Femur (tissue), 1 donor: ENCODE measurements at places on chromosomes 5 and 9.
A peak's percentile ranks its signal among the peaks of the same experiment; 100 is the strongest.

GRCh38 chr5:91016954-91017700 is 366.0 kb downstream of the ARRDC3 start:
- DNase-seq = no peak

DNA sequence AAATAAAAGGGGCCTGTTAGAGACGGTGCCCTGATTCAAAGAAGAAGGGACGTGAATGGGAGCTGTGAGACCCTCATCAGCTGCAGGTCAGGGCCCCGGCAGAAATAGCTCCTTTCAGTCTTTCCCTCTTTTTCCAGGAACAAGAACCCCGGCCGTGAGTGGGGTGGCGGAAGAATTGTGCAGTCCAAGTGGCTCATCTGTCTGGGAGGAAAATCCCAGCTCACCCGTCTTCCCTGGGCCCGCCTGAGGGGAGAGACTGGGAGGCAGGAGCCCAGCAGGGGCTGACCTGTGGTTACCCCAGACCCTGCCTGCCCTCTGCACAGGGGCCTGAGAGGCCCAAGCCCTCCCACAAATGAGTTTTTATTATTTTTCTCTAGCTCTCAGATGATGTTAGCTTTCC is 24.8 kb upstream of the CSF1R start:
- peak; percentile 23 for DNase-seq

- DNase-seq = no peak
Measured at GRCh38 chr5:68261569-68262065, 46.1 kb downstream of the PIK3R1 start.

- peak; percentile 84 for DNase-seq
Measured at GRCh38 chr5:98774192-98775033, 950 bp downstream of the RGMB start.

GRCh38 chr9:33649463-33649862 is 125.4 kb downstream of the ANKRD18B start:
- no peak for DNase-seq

GRCh38 chr5:175219366-175219765 is 224.6 kb downstream of the DRD1 start:
- no peak for DNase-seq

DNA sequence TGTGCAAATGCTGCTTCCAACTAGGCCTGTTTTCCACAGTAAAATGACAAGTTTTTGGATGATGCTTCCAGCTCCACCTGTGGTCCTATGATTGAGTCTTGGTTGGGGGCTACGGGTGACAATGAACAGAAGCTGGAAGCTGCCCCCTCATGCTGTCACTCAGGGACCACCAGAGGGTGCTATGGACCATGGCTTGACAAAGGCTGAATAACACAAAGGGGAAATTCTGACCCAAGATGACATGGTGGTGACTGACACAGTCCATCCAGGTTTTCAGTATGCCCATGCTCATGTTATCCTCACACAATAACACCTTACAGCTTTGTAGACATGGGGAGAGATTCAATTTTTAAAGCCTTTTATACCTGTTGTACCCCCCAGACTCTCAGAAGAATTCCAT is 23.9 kb upstream of the SAP30L start:
- DNase-seq = no peak

DNA sequence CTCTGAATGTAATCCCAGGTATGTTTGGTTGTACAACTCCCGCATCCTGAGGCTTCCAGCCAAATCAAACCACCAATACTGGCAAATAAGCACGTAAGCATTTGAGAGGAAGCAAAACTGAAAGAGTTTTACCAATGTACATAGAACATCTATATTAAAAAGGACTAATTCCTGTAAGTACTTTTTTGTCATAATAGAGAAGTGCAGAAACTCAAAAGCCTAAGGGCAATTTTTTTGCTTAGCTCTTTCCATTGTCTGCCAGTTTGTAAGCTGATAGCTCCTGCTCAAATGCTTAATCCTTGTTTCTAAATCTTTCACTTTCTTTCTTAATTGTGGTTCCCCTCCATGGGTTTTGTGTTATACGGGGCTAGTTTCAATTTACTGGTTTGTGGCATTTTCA is 1151.8 kb downstream of the CDH12 start:
- no peak for DNase-seq

DNA sequence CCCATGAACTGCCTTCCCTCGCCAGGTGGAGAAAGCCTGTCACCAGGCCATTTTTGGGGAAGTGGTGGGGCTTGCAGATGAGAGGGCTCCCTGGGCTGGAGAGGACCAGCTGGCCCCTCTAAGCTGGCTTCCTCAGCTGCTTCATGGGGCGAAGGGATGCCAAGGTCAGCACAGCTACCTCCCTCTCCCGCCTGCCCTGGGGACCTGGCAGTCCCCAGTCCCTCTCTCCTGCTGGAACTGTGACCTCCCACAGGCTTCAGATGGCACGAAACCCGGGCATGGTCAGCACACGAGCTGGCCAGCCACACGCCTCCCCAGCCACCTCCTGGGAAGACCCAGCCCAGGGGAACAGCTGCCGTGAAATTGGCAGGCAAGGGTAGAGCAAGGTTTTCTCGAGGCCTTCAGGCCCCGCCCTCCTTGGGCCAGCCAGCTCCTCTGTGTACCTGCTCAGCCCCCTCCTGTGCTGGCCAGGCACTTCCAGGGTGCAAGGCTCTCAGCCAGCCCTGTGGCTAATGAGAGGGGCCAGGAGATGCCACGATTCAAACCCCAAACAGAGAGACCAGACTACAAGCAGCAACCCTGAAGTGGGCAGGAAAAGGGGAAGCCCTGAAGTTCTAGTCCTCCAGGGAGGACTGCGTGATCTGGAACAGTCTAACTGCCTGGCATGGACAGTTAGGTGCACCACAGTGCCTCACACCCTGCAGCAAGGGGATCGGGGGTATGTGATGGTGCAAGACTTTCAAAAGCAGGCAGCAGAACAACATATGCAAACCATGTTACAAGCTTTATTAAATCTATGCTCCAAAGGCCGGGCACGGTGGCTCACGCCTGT is 12.9 kb downstream of the PLPP7 start:
- DNase-seq = peak; percentile 38

GRCh38 chr5:96023518-96023917 is 61.9 kb upstream of the ELL2 start:
- no peak for DNase-seq

GRCh38 chr5:98031496-98031895 is 742.0 kb upstream of the RGMB start:
- no peak for DNase-seq

- DNase-seq = no peak
Measured at GRCh38 chr5:180618487-180618828, 27.2 kb upstream of the SCGB3A1 start.

DNA sequence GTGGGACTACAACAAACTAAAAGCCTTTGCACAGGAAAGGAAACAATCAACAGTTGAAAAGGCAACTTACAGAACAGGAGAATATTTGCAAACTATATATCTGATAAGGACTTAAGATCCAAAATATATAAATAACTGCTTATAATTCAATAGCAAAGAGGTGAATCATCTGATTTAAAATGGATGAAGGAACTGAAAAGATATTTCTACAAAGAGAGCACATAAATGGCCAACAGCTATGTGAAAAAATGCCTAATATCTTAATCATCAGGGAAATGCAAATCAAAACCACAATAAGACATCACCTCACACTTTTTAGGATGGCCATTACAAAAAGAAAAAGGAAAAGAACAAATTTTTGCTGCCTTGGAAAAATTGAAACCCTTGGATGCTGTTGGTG is 100.4 kb downstream of the LURAP1L start:
- no peak for DNase-seq

- no peak for DNase-seq
Measured at GRCh38 chr9:131037335-131038255, 28.6 kb downstream of the LAMC3 start.

DNA sequence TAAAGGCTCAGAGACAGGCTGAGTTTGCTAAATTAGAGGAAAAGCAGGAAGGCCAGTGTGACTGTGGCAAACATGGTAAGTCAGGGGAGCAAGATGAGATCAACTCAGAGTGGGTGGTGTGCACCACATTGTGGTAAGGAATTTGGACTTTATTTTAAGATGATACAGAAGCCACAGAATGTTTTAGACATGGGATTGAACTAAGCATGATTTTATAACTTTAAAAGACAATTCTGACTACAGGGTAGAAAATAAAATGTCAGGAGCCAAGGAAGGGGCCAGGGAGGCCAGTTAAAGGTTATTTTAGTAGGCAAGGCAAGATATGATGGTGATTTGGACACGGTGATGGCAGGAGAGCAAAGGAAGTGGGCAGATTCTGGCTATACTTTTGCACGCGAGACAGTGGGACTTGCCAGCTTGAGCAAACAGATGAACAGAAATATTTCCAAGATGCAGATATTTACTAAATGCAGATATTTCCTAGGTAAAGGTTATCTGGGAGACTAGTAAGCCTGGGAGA is 53.9 kb downstream of the TSSK1B start:
- DNase-seq = no peak

GRCh38 chr9:12094046-12094445 is 599.1 kb upstream of the TYRP1 start:
- no peak for DNase-seq

DNA sequence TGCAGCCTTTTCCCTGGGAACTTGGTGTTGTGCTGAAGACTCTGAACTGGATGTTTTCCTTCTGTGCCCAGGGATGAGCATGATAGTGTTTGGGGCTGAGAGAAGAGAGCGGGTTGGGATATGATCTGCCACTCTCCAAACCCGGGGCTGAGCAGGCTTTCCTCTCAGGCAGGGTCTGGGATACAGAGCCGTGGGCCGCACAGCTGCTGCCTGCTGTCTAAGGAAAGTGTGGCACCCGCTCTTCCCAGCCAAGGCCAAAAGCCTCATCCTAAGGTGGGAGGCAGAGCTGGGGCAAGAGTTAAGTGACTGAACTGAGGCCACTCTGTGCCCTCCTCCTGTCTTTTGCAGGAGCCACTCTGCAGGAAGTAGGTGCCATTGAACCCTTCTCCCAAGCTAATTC is 83.6 kb upstream of the PITX1 start:
- DNase-seq = no peak

DNA sequence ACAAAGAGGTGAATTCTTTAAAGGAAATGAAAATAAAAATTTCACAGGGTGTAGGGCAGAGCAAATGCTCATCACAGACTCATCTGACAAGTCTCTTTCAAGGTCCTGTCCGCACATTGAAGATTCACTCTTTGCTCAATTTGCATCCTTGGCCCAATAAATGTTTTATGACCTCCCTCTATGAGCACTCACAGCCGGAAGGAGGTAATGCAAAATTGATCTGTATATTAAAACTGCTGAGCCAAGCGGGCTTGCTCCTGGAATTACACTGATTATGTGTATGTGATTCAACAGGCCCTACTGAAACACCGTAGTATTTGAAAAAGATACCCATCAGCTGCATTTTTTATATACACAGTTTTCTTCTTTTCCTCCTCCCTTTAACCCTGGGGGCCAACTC is 246.8 kb downstream of the IZUMO3 start:
- DNase-seq = no peak

- no peak for DNase-seq
Measured at GRCh38 chr9:25421560-25421959, 256.7 kb downstream of the TUSC1 start.

GRCh38 chr5:81513473-81513872 is 119.5 kb upstream of the ACOT12 start:
- DNase-seq = no peak

DNA sequence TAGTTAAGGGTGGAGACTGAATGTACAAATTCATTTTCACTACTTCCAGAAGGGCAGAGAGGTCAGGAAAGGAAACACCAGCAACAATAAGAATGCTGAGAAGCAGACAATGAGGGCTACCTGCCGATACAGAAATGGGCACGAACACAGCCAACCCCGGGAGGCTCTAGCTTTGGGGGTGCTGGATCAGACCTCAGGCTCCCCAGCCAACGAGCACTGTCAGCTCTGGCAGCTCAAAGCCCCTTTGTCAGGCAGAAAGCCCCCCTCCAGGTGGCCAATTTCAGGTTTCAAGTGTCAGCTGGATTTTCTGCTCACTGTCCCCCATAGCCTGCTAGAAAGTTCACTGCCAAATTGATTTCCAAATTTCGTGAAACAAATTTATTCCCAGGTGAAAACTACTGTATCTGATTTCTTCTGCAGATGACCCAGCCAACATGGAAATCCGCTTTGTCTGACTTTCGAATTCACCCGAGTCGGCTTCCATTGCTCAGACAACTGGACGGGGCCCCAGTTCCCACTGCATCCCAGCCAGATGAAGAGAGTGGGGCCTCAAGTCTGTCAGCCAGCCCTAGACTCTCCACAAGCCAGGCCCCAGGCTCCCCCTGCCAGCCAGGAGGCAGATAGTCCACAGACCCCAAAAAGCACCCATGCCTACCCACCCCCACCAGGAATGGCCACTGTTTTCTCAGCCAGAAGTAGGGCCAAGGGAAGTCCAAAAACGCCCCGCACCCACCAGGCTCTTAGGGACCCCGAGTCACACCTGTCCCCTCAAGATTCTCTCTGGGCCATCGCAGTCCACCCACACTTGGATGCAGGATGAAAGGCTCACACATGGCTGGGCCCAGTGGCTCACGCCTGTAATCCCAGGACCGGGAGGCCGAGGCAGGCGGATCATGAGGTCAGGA is 96.5 kb upstream of the PHYKPL start:
- peak; percentile 70 for DNase-seq

GRCh38 chr9:133943781-133944745 is 48.1 kb downstream of the VAV2 start:
- DNase-seq = no peak

DNA sequence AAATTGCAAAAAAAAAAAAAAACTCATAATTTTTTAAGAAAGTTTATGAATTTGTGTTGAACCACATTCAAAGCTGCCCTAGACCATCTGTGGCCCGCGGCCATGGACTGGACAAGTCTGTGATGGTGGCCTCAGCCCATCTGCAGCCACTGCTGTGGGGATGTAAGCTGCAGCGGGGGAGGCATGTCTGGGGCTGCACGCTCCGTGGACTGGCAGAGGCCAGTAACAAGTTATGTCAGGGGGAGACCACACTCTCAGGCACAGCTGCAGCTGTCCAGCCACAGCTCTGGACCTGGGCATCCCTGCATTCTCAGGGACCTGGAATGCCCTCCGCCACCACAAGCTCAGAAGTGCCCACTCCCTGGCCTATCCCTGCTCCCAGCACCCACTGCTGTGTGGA is 1272.3 kb upstream of the CDH9 start:
- no peak for DNase-seq

GRCh38 chr5:140828362-140828737 is 590 bp downstream of the PCDHA6 start:
- DNase-seq = no peak

DNA sequence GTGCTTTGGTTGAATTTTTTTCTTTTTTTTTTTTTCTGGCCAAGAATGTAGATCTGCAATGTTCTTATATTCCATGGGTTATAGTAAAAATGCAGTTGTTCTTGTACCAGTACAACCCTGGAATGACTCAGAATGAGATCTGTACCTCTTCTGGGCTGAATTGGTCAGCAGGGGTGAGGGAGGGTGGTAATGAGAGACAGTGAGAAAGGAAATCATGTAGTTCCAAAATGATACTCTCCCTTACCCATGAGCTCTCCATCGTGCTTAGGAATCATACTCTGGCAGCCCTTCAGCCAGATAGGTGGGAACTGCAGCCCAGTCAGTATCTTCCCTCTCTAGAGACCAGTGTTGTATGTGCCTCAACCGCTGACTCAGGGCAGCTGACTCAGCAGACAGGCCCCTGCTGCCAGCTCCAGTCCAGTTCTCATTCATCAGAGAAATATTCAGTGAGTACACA is 2.1 kb upstream of the GLIS3 start:
- DNase-seq = peak; percentile 30

GRCh38 chr9:32011049-32011448 is 373.4 kb upstream of the ACO1 start:
- DNase-seq = no peak

- DNase-seq = no peak
Measured at GRCh38 chr5:96654209-96654608, 8.0 kb upstream of the CAST start.

GRCh38 chr5:32311404-32312196 is 1.1 kb downstream of the MTMR12 start:
- no peak for DNase-seq

- no peak for DNase-seq
Measured at GRCh38 chr9:89365532-89365912, 47.2 kb downstream of the SECISBP2 start.
